Stimulated activated CD4-positive, alpha-beta T cell treated with anti-CD3 and anti-CD28 coated beads, Interleukin-12 subunit alpha, Interleukin-12 subunit beta, amount 100 ng/mL, for 48 hours (primary cell): ENCODE measurements at places on chromosomes 1 and 21.

GRCh38 chr1:33301273-33301984 lies 19.5 kb downstream of the A3GALT2 start:
- no peak for DNase-seq

DNA sequence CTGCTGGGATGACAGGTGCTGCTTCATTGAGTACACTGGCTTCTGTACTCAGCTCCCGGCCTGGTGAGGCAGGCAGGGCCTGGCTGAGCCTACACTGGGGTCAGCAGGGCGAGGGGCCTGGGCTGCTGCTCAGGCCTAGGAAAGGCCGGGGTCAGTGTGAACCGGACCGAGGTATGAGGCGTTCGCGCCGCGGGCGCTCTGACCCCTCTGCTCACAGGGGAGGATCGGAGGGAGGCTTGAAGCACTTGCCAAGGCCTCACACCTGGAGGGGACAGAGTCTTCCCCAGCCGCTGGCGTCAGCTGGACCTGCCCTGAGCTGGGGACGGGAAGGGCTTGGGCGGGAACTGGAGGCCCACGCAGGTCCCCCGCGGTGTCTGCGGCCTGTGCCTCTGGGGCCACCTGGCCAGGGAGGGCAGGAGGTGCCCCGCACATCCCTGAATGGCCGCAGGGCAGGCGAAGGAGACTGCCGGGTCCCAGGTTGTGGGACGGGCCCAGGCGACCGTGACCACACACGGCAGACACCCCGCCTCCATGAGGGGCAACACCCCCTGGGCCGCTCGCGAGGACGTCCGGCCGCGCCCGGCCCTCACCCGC lies 466 bp downstream of the PEX10 start:
- DNase-seq = no peak

DNA sequence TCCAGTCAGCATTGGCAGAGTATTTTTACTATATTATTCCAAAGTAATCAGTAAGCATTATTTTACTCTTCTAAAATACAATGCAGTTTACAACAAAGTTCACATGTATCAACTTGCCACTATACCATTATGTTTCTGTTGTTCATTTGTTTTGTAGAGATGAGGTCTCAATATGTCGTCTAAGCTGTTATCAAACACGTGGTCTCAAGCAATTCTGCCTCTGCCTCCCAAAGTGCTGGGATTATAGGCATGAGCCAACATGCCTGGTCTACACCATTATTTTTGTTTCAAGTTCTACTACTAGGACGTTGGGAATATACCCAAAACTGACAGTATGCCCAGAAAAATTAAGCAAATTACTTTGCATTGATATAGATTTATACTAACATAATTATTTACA lies 19.8 kb downstream of the FAF1 start:
- DNase-seq = no peak

GRCh38 chr1:156806512-156807440 lies 9.9 kb downstream of the SH2D2A start:
- DNase-seq = no peak

GRCh38 chr1:6688757-6689156 lies 12.9 kb downstream of the DNAJC11 start:
- no peak for DNase-seq

DNA sequence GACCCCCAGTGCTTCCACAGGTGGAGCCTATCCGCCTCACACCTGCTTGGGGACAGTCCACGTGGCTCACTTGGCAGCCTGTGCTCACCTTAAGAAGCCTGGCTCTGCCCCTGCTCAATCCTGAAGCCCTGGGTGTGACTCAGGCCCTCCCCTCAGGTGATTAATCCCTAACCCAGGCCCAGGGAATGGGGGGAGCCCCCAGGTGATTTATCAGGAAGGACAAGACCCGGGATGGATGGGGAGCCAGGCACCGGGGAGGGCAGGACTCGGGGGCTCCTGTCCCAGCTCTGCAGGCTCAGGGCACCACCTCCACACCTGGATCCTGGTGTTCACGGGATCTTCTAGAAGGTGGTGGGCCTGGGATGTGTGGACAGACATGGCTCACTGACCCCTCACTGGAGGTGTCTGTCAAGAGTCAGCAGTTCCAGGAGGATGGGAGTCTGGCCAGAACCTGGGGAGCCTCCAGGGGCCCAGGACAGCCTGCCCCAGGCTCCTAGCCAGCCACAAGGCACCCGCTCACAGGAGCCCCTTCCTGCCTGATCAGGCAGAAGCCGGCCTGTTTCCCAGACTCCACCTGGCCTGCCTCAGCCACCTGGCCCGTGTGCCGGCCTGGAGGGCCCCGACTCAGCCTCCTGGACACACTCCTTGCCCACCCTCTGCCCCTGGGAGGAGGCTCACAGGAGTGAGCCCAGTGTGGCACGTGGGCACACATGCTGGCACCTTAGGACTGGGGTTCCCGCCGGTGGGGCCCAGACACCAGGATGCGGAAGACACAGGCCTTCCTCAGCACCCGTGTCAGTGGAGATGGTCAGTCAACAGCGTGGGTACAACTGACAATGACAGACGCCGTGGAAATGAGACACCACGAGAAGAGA lies 38.6 kb upstream of the COL6A1 start:
- no peak for DNase-seq

- no peak for DNase-seq
Measured at GRCh38 chr1:60922304-60922703, 160.1 kb upstream of the NFIA start.

DNA sequence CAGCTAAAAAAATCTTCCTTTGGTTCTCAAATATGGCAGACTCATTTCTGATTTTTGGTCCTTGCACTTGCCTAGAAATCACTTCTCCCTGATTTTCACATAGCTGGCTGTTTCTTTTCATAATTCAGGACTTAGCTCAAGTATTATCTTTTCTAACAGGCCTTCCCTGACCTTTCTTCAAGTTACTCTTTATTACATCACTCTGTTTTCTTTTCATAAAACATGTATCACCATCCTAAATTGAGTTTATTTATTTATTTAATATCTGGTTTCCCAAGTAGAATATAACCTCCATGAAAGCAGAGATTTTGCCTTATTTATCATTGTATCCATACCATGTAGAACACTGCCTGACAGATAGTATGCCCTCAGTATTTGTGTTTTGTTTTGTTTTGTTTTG lies 18.2 kb upstream of the GNG5 start:
- DNase-seq = no peak

- no peak for DNase-seq
Measured at GRCh38 chr1:76240316-76240715, 165.8 kb downstream of the ST6GALNAC3 start.

- no peak for DNase-seq
Measured at GRCh38 chr1:206797534-206798383, 25.5 kb upstream of the IL10 start.

GRCh38 chr21:31289702-31290101 lies 54.4 kb downstream of the TIAM1 start:
- no peak for DNase-seq

DNA sequence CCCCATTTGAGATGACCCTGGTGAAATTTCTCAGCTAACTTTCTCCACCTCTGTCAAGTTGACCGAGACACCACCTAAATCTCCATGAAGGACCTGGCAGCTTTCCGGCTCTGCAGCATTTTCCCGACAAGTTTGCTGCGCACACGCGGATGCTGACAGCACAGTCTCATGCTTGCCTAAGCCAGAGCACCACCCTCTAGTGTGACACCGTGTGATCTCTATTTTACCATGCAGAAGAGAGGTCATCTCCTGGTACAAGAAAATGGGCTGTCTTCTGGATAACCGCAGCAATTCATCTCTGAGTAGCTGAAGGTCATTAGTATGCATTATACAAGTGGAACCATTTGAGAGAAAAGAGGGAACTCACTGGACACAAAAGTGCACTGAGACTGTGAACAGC lies 38.9 kb upstream of the H6PD start:
- DNase-seq = no peak

DNA sequence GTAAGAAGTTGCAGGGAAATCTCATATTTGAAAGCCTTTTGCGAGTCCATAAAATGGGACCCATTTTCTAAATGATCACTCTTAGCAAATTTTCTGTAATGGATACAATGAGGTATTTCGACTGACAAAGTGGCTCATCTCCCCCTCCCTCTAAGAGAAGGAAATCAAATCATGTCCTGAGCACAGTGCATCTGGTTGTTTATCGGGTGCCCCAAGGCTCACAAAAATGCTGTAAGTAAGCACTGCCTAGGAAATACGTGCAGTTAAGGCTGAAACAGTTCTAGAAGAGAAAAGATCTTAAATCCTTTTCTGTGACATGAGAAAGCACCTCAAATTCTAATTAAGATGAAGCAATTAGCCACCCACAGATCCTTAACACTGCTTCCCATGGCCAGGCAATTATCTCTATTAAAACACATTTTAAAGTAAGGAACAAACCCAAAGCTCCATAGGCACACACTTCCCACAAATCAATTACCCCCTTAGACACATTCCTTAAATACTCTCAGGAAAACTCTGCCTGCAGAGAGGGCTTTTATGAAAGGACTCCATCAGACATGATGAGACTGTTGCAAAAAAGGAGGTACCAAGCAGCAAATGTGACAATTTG lies 216.3 kb downstream of the KCNH1 start:
- no peak for DNase-seq

- DNase-seq = no peak
Measured at GRCh38 chr1:35555601-35556477, 1.4 kb downstream of the KIAA0319L start.

GRCh38 chr21:43739621-43740435 lies 20.9 kb downstream of the PDXK start:
- DNase-seq = no peak

GRCh38 chr1:10620776-10621175 lies 146.0 kb downstream of the PEX14 start:
- DNase-seq = no peak

- no peak for DNase-seq
Measured at GRCh38 chr1:78005755-78006154, 1.0 kb downstream of the DNAJB4 start.

- DNase-seq = no peak
Measured at GRCh38 chr1:39656391-39656790, 15.5 kb downstream of the NT5C1A start.

DNA sequence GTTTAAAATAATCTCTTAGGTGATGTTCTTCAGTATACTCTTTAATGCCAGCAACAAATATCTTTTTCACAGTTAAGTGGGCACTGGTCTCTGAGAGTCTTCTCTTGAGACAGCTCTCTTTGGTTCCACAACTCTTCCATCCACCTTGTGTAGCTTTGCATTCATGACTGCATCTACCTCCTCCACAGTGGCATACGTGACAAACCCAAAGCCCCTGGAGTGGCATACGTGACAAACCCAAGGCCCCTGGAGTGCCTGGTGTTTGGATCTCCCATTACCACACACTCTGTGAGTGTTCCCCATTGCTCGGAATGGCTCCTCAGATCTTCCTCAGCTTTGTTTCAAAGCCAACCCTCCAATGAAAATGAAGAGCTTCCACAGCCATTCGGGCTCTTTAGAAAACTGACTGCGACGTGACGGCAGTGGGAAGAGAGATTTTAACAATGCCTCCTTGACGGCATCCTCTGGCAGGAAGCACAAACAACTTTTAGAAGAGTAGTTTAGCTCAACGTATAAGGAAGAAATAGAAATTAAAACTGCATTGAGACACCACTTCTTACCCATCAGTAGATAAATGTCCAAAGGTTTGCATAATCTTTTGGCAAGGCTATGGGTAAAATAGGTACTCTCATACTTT lies 45.8 kb downstream of the SLC30A7 start:
- DNase-seq = no peak

DNA sequence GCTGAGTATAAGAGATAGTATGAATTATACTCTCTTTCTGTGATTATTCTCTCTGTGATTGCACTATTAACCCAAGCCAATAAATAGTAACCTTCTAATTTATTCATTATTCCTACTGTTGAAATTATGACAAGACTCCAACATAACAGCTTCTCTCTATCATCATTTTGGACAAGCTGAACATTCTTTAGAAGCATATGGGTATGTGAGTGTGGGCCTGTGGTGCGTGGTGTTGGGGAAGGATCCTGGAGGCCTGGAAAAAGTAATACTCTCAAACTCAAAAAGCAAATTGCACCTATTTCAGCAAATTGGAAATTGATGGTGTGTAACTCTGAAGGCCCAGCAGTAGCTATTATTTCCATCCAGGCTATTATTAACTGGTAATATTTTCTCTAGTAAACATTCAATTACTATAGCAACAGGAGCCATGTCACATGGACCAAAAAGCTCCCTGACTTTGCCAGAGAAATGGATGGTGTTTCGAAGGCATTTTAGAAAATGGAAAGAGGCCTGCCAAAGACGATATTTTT lies 502.8 kb downstream of the LTN1 start:
- DNase-seq = no peak

DNA sequence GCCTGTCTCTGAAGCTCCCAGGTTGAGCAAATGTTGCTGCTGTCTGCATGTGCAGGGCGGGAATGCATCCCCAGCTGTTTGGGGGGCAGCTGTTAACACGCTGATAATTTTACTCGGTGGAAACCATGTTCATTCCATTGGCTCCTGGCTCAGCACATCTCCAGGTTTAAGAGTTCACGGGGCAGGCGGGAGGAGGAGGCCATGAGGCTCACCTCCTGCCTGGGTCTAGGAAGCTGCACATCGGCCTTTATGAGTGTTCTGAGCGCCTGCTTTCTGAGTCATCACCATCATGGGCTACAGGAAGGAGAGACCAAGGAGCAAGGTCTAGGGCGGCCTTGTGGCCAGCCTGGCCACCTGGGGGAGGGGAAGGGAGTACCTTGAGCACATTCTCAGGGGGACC lies 29.7 kb downstream of the AJAP1 start:
- DNase-seq = no peak

- DNase-seq = no peak
Measured at GRCh38 chr1:55209247-55209646, 5.9 kb downstream of the USP24 start.

DNA sequence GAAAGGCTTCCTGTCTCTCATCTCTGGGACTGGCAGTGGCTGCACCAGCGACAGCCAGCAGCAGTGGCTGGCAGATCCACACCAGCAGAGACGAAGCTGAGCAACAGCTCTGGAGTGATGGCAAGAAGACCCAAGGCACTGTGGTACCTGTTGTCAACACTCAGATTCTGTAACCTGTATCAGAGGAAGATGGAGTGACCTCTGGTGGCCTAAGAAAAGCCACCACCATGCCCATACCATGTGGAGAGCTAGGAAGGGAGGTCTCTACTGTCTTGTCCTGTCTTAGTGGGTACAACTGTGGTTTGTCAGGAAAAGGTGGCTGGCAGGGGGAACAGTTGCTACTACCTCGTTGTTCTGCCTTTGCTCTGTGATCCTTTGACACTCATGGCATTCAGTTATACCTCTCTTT lies 22.5 kb upstream of the RHBDL2 start:
- no peak for DNase-seq

- DNase-seq = no peak
Measured at GRCh38 chr1:176858433-176858916, 306.0 kb downstream of the ASTN1 start.

GRCh38 chr1:240285540-240285939 lies 193.9 kb downstream of the FMN2 start:
- DNase-seq = no peak

GRCh38 chr1:187415065-187415464 lies 586.3 kb downstream of the PLA2G4A start:
- no peak for DNase-seq

- no peak for DNase-seq
Measured at GRCh38 chr21:25029580-25029979, 577.7 kb downstream of the MRPL39 start.

DNA sequence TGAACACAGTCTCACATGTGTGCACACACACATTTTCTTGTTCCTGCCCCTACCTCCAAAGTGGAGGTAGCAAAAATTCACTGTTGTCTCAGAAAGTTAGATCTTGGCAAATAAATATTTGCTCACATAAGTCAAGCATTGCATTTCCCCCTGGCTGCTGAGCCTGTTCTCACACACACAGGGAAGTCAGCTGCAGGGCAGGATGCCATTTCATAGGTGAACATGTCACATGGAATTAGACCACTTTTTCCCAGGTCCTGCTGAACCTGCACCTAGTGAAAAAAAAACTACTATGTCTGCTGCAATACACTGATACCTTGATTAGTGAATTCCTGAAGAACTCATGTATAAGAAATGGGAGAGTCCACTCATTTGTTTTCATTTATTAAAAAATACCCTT lies 5.3 kb upstream of the CD55 start:
- DNase-seq = no peak
